ENCODE measurements at places on chromosomes 13 and 19. TPM values are rescaled to one million over a fixed set of nuclear protein-coding genes. Genes with fewer than 3 reads are reported as not detected.

- no peak overlapping the region for H3K27ac ChIP-seq
- DNase-seq = no peak
- no peaks in the 10 kb centered on the region for H3K27me3 ChIP-seq
- H3K4me1 ChIP-seq = no peaks in the 10 kb centered on the region
- H3K4me3 ChIP-seq = no peak overlapping the region
Observed at GRCh38 chr13:103663996-103664395, 597.8 kb upstream of the SLC10A2 start.

DNA sequence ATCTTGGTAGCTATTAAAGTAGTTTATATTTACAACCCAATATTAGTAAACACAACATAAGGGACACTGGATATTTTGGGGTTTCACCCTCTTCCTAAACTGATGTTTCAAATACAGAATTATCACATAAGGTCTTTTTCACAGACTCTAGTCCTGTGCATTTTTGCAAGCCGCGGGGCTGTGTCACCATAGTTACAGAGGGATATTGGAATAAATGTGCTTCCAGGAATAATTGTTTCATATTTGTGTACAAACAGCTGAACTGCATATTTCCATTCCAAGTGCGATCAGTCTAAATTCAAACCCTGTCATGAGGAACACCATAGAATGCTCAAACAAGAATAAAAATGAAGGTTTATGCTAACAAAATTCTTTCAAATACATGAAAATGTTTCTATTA is 762.5 kb upstream of the ARGLU1 start:
- H3K36me3 ChIP-seq = no peaks in the 10 kb centered on the region
- no peak overlapping the region for H3K27ac ChIP-seq
- no peak overlapping the region for H3K4me3 ChIP-seq
- no peaks in the 10 kb centered on the region for H3K27me3 ChIP-seq
- no peaks in the 10 kb centered on the region for H3K4me1 ChIP-seq

Gene GPR4
- total RNA-seq = not detected

DNA sequence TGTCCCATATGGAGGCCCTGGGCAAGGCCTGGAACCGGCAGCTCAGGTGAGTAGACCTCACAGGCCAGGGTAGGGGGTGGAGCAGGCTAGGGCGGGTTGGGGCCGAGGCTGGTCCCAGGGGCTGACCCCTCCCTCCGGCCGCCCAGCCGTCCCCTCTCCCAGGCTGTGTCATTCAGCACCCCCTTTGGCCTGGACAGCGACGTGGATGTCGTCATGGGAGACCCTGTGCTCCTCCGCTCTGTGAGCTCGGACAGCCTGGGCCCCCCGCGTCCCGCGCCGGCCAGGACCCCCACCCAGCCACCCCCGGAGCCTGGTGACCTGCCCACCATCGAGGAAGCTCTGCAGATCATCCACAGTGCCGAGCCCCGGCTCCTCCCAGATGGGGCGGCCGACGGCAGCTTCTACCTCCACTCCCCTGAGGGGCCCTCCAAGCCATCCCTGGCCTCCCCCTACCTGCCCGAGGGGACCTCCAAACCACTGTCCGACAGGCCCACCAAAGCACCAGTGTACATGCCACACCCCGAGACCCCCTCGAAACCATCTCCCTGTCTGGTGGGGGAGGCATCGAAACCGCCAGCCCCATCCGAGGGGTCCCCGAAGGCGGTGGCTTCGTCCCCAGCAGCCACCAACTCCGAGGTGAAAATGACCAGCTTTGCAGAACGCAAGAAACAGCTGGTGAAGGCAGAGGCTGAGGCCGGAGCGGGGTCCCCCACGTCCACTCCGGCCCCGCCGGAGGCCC is 16.0 kb downstream of the CAMSAP3 start:
- H3K4me3 ChIP-seq = no peak overlapping the region
- H3K4me1 ChIP-seq = no peaks in the 10 kb centered on the region
- H3K27ac ChIP-seq = no peak overlapping the region
- H3K36me3 ChIP-seq = no peaks in the 10 kb centered on the region

DNA sequence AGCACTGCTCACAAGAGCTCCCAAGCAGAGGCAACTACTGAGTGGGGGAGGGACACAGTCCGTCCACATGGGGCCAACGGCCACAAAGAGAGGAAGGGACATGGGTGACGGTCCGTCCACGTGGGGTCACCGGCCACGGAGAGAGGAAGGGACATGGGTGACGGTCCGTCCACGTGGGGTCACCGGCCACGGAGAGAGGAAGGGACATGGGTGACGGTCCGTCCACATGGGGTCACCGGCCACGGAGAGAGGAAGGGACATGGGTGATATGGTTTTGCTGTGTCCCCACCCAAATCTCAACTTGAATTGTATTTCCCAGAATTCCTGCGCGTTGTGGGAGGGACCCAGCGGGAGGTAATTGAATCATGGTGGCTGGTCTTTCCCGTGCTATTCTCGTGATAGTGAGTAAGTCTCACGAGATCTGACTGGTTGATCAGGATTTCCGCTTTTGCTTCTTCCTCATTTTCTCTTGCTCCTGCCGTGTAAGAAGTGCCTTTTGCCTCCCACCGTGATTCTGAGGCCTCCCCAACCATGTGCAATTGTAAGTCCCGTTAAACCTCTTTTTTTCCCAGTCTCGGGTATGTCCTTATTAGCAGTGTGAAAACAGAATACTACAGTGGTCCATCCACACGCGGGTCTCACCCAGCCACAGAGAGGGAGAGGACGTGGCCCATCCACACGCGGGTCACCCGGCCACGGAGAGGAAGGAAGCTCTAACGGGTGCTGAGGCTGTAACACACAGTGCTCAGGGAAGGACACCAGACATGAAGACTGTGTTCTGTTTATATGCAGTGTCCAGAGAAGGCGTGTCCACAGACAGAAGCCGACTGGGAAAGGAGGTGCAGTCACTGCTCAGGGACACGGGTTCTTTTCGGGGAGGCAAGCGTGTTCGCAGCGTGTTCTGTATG is 48.5 kb downstream of the GAS6 start:
- H3K4me3 ChIP-seq = peak overlapping the region; percentile 34
- H3K27ac ChIP-seq = no peak overlapping the region
- H3K27me3 ChIP-seq = no peaks in the 10 kb centered on the region
- H3K4me1 ChIP-seq = peaks cover 15% of the 10 kb centered on the region

DNA sequence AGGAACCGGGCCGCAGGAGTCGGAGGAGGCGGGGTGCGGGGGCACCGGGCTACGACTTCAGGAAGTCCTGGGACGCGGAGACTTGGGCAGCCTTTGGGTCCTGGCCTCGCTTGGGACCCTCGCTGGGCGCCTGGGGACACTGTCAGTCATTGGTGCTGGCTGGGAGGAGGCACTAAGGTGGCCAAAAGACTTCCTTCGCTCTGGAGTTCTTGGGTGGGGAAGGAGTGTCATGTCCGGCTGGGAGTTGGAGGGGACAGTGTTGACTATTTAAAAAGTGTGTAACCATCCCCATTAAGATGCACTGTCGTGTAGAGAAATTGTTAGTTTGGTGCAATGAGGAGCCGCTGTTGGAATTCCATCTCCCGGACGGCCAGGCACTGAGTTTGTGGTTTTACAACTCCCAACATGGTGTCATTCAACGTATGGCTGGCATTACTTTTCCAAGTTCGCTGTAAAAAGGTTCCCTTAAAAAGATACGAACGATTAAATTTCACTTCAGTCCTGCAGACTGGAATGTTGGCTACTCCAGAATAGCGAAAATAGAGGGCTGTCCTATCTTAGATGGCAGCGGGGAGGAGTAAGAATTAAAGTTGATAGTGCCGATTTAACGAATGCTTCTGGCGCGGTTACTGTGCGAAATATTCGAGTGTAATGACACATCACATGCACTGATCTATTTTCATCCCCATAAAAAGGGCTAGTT is 776 bp downstream of the DNAJC3 start:
- H3K27me3 ChIP-seq = no peaks in the 10 kb centered on the region
- peaks cover 54% of the 10 kb centered on the region for H3K4me1 ChIP-seq
- peak overlapping the region; percentile 87 for H3K27ac ChIP-seq
- H3K4me3 ChIP-seq = peak overlapping the region; percentile 78
- peak; percentile 13 for DNase-seq
- no peaks in the 10 kb centered on the region for H3K36me3 ChIP-seq

DNA sequence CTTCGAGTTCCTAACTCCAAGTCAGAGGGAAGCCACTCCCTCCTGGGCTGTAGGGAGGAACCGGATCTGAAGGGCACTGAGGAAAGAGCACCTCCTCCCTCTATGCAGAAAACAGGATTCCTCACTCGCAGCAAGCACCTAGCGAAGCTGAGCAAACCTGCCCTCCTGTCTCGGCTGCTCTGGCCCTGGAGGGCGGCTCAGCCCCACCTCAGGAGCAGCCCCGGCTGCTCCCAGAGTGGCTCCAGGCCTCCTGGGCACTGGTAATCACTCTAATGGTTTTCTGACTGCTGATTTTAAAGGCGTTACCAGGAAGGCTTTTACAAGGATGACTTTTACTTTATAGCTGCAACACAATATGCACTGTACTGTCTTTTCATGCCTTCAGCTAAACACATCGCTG is 312.5 kb downstream of the TEX29 start:
- no peak for DNase-seq
- no peaks in the 10 kb centered on the region for H3K27me3 ChIP-seq
- H3K4me3 ChIP-seq = no peak overlapping the region
- no peaks in the 10 kb centered on the region for H3K4me1 ChIP-seq
- no peak overlapping the region for H3K27ac ChIP-seq

DNA sequence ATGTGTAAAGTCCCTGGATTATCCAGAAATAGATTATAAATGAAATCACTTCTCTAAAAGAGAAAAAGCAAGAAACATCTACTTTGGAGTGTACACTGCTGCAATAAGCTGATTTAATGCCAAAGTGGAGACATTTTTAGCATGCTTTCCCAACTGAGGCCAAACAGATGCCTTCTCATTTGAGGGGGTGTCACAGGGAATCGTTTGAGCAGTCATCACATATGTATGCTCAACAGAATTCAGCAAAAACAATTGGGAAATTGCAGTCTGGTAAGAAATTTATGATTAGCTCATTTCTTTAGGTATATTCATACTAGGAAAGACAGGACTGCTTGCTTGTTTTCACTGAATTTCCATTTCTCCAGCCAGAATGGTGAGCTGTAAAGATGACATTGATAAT is 27.3 kb upstream of the TPP2 start:
- H3K36me3 ChIP-seq = no peaks in the 10 kb centered on the region
- no peak overlapping the region for H3K4me3 ChIP-seq
- H3K27ac ChIP-seq = no peak overlapping the region
- H3K4me1 ChIP-seq = no peaks in the 10 kb centered on the region
- H3K27me3 ChIP-seq = no peaks in the 10 kb centered on the region

All from CD4-positive, alpha-beta memory T cell (primary cell).